ENCODE measurements at places on chromosomes 6 and 20. TPM values are rescaled to one million over a fixed set of nuclear protein-coding genes. Genes with fewer than 3 reads are reported as not detected.

DNA sequence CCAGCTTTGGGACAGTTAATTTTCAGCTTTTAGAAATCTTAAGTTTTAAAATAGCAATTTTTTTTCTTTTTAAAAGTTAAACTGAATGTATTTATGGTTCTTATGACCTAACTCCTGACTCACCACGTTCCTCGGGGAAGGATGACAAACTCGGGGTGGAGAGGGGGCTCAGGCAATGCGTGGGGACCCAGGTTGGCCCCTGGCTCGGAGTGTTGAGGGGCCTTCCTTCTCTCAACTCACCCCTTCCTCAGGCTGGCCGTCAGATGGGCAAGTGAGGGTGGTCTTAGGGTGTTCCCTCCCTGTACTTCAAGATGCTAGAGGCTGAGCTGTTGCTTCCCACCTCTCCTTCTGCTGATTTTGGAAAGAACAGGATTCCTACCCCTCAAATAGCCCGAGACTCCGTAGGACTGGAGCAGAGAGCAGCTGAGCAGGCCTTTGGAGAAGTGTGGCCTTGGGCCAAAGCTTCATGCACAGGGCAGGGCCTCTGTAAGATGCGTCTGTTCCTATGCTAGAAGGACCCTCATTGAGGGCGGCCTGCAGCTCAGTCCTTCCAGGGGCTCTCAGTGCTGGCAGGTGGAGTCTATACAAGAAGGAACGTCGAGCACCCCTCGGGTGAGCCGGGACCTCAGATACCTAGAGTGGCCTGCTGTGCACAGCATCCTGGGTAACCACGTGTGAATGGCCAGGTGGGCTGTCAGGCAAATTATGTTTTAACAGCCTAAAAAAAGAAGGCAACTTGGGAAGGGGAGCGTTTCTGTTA lies 79.3 kb downstream of the TCP11 start:
- DNase-seq, result no peak
- H3K36me3 ChIP-seq, result peaks cover 18% of the 10 kb centered on the region
- no peak overlapping the region for H3K27ac ChIP-seq
- no peak overlapping the region for H3K4me3 ChIP-seq

DNA sequence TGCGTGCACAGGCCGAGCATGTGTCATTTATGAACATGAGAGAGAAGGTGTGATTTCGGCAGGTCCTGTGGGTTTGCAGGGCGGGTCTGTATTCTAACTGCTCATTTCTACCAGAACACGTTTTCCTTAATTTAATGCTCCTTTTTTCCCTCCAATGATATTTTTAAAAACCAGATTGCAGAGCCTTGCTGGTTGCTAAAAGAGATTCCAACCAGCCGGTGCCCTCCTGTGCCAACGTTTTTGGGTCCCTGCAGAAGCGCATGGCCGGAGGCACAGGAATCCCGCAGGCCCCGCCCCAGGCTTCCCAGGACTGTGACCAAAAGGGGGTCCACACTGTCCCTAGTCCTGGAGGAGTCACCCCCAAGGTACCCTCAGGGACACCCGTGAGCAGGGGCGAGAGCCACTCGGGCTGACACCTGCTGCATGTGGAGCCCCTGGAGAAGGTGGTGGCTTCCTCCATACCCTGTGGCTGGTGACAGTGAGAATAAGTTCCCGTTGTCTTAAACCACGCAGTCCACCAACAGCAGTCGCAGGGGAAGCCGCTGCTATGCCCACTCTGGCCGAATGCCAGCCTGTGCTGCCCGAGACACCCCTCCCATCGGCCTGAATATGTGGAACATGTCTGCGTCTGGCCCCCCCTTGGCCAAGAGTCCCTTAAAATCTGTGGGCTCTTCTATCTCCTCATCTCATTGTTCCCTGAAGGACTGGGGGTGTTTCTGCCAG lies 15.7 kb upstream of the NTSR1 start:
- H3K4me1 ChIP-seq, result no peaks in the 10 kb centered on the region
- peaks cover 98% of the 10 kb centered on the region for H3K27me3 ChIP-seq

PACSIN1 gene
- not detected for total RNA-seq

GRCh38 chr20:53080969-53081871 lies 109.1 kb downstream of the TSHZ2 start:
- no peaks in the 10 kb centered on the region for H3K36me3 ChIP-seq
- peaks cover 77% of the 10 kb centered on the region for H3K4me1 ChIP-seq
- peak overlapping the region; percentile 85 for H3K27ac ChIP-seq
- H3K4me3 ChIP-seq, result peak overlapping the region; percentile 36

- no peak overlapping the region for H3K27ac ChIP-seq
- peaks cover 6% of the 10 kb centered on the region for H3K27me3 ChIP-seq
- peaks cover 61% of the 10 kb centered on the region for H3K4me1 ChIP-seq
- no peaks in the 10 kb centered on the region for H3K36me3 ChIP-seq
These were observed 4.5 kb upstream of the DDR1 start for GRCh38 chr6:30879684-30880427.

DNA sequence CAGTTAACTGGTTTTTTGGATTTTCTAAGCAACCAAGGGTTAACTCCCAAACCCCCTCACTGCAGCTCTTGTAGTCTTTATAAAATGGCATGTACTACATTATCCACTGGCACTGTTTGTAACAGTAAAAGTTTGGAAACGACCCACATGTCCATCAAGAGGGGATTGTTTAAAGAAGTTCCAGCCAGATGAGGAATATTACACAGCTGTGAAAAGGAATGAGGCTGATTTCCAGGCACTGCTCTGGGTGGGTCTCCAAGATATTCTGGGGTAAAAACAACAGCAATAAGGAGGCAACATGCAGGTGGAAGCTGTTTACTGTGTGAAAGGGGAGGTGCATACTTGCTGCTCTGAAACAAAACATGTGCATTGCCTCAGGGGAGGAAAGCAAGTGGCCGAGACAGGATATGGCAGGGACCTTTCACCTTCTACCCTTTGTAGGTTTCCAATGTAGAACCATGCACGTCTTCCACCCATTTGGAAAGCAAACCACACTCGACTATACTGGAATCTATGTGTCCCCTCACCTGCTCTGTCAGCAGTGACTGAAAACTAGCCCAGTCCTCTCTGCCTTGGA lies 51.9 kb downstream of the GRM4 start:
- no peaks in the 10 kb centered on the region for H3K36me3 ChIP-seq
- H3K4me3 ChIP-seq, result no peak overlapping the region
- no peaks in the 10 kb centered on the region for H3K4me1 ChIP-seq
- H3K27ac ChIP-seq, result no peak overlapping the region
- peaks cover 60% of the 10 kb centered on the region for H3K27me3 ChIP-seq
